H9 (cell line): ENCODE measurements at places on chromosomes 3 and 15.

DNA sequence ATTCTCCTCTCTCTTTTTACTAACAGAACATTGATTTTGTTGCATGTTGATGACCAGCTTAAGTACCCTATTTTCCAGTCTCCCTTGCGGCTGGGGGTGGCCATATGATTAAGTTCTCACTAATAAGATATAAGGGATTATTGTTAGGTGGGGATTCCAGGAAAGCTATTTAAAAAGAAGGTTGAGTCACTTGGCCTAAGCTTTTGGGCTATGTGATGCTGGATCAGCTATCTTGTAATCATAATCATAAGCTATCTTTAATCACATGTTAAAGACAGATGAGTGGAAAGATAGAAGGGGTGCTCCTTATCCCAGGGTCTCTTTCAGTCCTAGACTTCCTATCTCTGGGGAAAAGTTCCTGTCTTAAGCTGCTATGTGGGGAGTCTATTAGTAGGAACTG lies 59.9 kb downstream of the CGNL1 start:
- DNase-seq, result no peak

- DNase-seq, result no peak
Measured at GRCh38 chr3:72128921-72129320, 344.0 kb upstream of the PROK2 start.

- no peak for DNase-seq
Measured at GRCh38 chr3:64911138-64911537, 223.3 kb upstream of the ADAMTS9 start.

DNA sequence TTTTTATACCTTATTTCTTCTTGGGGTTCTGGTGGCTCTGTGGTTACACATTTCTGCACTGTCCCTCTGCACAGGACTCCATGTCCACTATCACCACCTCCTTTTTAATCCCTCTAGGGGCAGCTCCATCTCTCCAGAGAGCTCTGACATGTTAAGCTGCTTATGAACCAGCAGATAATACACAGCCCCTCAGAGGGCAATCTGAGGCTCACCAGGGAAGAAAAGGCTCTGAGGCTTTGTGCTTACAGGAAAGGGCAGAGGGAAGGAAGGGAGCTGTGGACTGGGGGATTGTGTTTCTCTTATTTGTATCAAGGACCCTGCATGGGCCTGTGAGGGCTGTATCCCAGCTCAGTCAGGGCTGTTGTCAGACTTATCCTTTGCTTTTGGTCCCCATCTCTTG lies 164.5 kb downstream of the EPHB1 start:
- no peak for DNase-seq

- peak; percentile 34 for DNase-seq
Measured at GRCh38 chr3:172987273-172987672, 153.8 kb downstream of the SPATA16 start.

DNA sequence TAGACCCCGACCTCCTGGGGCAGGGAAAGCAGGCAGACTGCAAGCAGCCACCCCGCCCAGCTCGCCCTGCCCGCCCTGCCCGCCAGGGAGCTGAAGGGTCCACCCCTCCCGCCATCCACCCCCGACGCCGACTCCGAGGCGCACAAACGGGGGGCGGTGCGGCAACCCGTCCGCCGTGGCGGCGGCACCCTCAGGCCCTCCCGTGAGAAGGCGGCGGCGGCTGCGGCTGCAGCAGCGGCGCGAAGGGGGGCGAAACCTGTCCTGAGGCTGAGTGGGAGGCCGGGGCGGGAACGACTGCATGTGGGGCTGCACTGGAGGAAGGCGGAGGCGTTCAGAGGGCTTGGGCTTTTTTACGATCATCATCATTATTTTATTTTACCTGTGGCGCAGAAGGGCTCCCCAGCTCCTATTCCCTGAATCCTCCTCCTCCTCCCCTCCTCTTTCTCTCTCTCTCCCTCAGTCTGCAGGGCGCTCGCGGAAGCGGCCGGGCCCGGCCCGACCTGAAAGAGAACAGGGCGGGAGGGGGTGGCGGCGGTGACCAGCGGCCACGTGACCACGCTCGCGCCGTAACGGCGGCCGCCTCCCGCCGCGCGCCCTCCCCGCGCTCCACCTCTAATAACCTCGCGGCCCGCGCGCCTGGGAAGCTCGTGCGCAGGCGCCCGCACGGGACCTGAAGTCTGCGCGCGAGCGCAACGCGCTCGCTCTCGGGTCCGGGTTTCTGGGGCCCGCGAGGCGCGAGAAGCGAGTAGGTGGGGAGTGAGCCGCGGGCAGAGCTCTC lies at the start of gene TBC1D5:
Gene TBC1D5, minus strand, starts transcription at position 530 of the 778 bp plus-strand sequence. CDS start 234,061 bp downstream, outside the sequence.
- DNase-seq, result peak; percentile 87

DNA sequence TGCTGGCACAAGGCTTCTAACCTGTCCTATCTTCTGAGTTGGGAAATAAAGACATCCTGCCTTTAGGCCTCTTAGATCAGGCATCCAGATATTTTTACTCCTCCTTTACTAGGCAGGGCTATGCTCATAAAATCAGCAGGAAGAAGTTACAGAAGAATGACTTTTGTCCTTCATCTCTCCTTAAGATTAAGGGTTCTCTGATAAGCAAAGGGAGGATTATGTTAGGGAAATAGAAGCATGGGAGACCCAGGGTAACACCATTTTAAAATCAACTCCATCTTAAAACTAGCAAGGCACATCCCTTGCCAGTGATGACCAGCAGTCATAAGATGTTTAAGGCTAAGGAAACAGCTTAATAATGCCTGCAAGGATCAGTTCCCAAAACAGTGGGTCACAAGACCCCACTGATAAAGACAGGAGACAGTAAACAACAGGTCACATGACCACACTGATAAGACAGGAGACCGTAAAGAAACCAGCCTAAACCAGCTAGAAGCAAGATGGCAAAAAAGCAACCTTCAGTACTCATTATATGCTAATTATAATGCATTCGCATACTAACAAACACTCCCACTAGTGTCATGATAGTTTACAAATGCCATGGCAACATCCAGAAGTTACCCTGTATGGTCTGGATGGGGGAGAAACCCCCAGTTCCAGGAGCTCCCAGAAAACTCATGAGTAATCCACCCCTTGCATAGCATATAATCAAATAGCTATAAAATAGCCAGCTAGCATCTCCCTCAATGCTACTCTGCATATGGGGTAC lies 14.5 kb upstream of the EHHADH start:
- no peak for DNase-seq

DNA sequence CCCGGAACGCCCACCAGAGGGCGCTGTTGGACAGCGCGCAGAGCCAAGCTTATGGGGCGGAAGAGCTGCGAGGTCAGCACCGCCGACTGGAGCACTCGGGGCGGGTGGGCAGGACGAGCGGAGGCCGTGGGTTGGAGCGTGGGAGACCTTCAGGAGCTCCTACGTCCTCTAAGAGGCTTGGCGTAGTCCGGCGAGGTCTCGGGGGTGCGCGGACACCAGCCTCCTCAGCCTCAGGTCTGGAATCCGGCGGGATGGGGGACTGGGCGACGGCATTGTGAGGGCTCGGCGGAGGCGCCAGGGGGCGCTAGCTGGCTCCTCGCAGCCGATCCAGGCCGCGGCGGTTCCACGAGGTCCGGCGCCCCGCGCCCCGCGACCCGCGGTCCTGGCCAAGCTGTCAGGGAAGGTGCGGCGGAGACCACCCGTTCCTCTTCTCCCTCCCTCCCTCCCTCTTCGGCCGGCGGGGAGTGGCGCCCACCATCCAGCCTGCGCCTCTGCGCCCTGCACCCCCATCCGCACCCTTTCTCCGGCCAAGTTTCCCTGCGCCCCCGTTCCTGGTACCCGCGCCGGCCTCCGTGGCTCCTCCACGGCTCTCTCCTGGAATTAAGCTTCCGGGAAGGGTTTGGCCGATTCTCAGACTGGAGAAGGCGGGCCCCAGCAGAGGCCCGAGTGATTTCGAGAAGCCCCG lies 24.3 kb upstream of the POLG start:
- peak; percentile 84 for DNase-seq

- DNase-seq, result no peak
Measured at GRCh38 chr3:184085389-184085852, 11.4 kb upstream of the HTR3E start.

DNA sequence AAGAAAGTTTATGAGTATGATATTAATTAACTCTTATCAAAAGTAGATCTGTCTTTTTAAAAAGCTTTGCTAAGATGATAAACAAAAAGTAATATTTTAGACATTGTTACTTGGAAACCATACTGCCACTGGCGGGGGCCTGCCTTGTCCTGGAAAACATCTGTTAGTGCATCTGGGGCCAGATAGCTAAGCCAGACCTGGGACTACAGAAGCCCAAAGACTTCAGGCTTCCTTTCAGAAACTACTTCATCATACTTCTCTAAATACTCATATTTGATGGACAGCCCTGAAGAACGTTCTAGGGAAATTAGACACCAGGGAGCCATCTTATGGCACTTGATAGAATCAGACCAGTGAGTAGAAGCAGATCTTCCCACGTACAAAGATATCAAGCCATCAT lies 795.4 kb upstream of the SEMA6D start:
- DNase-seq, result no peak

DNA sequence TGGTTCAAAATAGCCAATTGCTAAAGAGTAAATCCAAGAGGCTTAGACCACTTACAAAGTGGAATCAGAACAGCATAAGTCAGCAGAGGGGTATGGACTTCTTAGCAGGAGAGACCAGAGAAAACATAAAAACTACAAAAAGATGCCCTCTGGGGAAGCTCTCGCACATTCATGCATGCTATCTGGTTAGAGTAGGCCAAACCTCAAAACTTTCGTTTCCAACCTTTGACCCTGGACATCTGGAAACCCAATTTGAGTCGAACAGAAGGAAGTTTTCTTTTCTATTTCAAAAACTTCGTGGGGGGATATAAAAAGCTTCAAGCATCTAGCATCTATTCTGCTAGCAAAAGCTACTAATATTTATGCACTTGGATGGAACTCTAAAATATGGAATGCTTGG lies 523.9 kb upstream of the AGTR1 start:
- no peak for DNase-seq

GRCh38 chr3:180617049-180617448 lies 15.1 kb downstream of the TTC14 start:
- DNase-seq, result no peak

DNA sequence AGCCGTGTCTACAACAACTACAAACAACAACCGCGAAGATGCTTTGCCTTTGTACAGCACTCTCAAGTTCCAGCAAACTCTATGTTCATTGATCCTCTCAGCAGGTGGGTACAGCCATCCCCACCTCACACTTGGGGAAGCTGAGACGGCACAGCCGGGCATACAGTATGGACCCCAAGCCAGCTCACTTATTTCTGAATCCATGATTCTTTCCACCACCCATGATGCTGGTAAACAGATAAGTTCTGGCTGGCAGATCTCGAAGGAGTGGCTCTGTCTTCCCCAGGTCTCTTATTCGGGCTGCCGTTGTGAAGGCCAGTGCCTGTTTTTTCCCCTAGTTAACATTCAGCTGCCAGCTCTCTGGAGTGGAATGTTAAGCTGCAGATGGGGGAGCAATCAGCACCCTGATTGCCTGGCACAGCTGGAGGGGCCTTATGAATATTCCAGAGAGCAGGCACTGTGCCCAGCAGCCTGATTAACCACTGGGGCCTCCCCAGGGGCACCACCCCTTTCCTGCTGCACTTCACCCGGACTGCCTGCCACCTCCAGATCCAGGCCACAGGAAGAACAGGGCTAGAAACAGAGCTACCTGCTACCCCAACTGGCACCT lies 73.2 kb downstream of the CORO2B start:
- no peak for DNase-seq

- no peak for DNase-seq
Measured at GRCh38 chr3:159380891-159381290, 579.0 kb downstream of the MFSD1 start.

DNA sequence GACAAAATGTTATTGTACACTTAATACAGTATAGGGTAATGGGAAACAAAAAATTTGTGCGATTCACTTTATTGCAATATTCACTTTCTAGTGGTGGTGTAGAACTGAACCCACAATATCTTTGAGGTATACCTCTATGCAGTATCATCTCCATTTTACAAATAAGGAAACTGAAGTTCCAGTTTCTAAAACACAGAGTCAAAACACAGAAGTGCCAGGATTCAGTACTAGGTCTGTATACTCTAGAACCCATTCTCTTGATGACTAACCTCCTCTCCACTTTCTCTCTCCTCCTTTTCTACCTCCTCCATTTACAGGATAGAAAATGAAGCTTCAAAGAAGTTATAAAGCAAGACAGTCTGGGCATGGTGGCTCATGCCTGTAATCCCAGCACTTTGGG lies 62.2 kb downstream of the MB21D2 start:
- no peak for DNase-seq

GRCh38 chr3:14834807-14835466 lies 16.2 kb downstream of the FGD5 start:
- DNase-seq, result no peak

DNA sequence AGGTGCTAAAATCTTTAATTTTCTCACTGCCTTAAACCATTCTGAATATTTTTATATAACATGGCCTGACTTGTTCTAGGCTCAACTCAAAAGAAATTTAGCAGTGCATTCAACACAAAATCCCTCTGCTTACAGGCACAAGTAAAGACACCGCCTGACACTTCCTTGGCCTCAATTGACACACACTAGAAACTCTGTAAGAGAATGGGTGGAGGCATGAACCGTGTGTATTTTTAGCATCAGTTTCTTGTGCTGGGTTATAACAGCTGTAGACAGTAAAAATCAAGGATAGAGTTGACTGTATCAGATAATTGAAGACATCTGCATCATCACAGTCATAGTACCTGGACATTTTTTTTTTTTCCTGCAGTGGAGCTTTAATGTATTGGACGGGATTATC lies 54.3 kb downstream of the SLC9A9 start:
- DNase-seq, result no peak

DNA sequence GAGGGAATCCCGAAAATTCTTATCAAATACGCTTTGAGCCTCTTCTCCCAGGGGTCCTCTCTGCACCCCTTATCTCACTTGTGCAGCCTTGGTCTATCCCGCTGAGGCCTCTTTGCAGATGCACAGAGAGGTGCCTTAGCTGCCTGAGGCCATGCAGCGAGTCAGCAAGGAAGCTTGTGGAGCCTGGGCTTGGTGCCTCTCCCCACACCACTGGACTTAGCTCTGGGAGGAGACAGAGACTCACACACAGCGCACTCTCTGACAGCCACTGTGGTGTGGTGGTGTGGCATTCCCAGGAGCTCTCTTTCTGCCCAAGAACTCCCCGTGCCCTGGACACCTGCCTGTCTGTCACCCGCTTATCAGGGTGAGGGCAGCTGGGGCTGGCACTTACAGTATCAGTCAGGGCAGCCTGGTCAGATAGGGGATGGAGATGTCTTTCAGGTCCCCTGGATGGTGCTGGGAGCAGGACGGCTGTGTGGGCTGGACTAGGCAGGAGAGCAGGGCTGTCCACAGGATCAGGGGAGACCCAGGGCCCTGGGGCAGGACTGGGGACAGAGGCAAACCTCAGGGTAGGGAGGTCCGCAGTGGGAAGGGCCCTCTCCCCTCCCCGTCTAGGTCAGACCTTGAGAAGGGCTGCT lies 10.2 kb upstream of the LINGO1 start:
- no peak for DNase-seq

GRCh38 chr3:118809696-118810498 lies 224.7 kb downstream of the IGSF11 start:
- no peak for DNase-seq

DNA sequence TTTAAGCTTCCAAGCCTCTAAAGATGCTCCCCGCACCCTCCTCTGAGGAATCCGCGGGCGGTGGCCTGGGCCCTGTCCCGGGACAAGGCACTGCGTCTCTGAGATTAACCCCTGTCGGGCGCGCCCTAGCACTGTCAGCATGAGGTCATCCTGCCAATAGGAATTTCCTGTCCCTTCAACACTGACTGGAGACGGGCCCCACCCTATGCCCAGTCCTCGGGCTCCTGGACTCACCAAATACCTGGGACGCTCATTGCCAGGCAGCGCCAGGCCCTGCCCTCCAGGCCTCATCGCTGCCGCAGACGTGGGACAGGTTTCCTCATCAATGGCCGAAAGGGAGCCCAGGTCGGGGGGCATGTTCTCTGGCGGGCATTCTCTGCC lies 67.6 kb upstream of the SH3GL3 start:
- peak; percentile 39 for DNase-seq
